ENCODE measurements at places on chromosomes 2 and 18.

DNA sequence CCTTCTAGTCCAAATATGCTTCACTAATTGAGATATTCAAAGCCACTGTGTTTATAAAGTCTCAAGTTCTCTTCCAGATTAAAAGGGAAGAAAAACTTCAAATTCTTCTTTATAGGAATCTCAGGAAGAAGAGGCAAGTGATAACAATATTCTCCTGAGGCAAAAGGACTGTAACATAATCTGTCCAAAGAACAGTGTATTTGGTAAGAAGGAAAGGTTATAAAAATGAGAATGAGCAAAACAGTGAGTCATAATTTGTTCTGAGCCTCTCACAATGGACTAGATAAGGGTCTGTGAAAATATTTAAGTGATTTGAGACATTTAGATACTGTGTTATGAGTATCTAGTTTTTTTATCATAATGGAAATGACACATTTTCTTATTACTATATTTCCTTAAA lies 44.3 kb downstream of the SNRPD1 start:
- DNase-seq = no peak

GRCh38 chr2:78811955-78812610 lies 213.4 kb upstream of the REG3G start:
- no peak for DNase-seq

GRCh38 chr2:88751768-88752167 lies 60.3 kb downstream of the RPIA start:
- DNase-seq = no peak

DNA sequence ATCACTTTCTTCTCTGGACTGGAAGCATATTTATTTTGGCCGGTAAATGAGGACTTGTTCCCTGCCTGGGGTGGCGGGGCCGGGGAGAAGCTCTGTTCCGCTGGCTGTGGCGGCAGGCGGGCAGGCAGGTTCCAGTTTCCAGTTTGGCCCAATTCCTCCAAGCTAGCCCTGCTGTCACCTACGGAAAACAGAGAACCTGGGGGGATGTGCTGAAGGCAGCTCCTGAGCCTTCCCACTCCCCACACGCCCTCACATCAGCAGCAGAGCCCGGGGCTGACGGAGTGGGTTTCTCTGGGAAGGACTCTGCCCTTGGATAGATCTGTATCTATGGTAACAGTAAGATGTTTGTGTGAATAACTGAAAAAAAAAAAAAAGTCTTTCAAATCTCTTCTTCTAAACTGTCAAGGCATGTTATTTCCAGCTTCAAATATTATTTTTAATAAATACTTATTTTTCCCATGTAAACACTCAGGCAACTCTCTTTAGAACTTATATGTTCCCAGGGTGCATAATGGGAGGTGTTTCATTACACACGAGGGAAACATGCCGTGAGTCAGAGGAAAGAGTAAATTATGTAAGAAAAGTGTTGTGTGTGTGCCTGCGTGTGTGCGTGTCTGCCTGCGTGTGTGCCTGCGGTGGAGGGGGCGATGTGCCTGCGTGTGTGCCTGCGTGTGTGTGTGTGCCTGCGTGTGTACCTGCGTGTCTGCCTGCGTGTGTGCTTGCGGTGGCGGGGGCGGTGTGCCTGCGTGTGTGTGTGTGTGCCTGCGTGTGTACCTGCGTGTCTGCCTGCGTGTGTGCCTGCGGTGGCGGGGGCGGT lies 116.1 kb upstream of the ZNF516 start:
- DNase-seq = no peak

DNA sequence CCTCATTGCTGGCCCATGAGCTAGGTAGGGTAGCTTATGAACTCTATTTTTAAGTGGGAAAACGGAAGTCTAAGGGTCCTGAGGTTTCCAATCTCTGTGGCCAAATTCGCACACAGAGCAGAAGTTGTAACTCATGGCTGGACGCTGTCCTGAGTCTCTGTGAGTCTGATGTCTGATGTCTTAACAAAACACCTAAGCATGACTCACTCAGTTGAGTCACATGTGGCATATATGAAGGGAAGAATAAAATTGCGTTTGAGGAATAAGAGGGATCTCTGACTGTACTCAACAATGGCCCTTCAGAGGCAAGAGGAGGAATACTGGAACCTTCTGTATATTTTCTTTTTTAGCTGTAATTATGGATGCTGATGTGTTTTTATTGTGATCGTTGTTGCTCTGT lies 569.7 kb downstream of the RIT2 start:
- DNase-seq = no peak

GRCh38 chr2:190468814-190469569 lies 60.8 kb downstream of the MFSD6 start:
- no peak for DNase-seq

DNA sequence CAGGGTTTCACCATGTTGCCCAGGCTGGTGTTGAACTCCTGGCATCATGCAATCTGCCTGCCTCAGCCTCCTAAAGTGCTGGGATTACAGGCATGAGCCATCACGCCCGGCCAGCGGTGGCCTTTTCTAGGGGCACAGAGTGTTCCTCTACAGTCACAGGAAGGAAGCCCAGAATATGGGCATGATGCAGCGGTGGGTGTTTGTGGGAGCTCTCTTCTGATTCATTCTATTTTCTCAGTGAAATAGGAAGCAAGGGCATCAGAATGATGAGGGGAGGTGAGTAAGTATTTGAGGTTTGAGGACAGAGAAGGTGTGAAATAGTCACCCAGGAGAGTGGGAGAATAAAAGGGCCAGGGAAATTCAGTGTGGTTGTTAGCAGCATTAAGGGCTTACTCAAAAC lies 70.3 kb upstream of the PSME4 start:
- DNase-seq = no peak

DNA sequence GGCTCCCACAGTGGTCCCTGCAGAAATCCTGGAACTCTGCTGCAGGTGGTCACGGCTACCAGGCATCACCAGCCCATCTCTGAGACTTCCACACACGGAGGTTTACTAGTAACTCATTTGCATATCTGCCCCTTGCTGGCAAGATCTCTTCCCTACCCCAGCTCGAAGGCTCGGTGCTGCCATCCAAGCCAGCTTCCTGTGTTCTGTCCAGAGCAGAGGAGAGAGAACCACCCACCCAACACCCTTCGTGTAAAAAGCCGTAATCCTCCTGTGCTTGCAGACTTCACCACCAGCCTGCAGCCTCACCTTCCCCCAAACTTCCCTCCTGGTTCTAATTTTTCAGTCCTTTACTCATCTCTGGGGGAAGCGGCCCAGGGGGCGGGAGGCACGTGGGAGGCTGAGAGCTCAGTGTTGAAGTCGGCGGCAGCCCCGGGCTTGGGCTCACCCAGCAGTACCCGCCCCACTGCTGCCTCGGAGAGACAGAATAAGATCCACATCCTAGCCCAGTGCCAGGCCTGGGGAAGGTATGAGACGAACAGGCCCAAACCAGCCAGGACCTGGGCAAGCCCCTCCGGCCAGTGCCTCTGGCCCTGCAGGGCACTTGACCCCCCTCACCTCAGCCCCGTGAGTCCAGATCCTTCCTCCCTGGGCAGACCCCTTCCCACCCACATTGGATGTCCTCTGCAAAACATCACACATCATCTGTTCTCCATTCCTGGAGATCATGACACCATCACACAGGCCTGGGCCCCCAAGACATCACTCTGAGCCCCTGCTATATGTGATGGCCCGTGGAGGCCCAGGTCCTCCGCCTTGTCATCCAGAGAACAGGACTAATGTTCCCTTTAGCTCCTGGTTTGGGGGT lies 145.8 kb upstream of the ID2 start:
- no peak for DNase-seq
